ENCODE measurements at places on chromosomes 6 and 20.

DNA sequence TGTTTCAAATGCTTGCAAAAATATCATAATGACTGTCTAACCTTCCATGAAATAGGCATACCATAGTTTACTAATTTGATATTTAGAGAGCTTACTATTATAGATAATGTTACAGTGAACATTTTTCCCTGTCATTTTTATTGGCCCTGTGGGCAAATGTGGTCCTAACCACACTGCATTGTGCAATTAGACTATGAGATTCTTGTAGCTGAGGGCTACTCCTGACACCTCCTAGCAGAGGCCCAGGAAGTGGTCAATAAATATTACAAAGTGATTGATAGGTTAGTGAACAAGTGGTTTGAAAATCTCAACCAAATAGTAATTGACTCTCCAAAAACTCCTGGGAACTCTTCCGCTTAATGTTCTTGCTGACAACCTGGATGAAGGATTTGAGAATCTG lies 160.5 kb upstream of the KCNG1 start:
- no peak for DNase-seq

- DNase-seq = peak; percentile 40
Measured at GRCh38 chr6:137094411-137095008, 49.7 kb upstream of the IL20RA start.

GRCh38 chr6:137229075-137229759 lies 10.0 kb upstream of the IFNGR1 start:
- DNase-seq = no peak

DNA sequence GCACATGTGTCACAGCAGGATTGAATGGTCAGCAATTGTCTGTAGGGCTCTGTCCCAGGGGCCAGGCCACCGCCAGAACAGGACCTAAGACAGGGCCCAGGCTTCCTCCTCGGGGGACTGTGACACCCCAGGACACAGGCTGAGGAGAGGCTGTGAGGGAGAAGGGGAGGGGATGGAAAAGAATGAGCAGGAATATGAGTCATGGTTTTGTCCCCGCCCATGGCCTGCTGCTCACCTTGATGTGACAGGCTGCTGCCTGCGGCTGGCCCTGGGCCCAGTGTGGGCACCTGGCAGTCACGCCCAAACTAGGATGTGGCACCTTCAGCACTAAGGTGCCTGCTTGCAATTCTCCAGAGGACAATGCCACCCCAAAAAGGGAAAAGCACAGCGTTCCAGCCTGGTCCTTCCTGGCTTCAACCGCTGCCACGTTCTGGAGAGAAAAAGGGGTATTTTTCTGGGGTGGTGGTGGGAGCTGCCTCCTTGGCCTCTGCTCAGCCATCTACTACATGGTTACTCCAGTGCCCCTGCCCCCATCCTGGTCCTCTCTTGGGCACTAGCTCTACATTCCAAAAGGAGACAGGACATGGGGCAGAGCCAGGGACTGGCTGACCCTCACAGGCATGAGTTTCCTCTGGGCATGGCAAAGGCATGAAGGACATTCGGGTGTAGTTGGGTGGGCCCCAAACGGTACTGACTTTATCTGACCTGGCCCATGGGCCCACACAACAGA lies 93.4 kb downstream of the SLC22A23 start:
- DNase-seq = no peak

- DNase-seq = no peak
Measured at GRCh38 chr20:61801428-61801827, 264.3 kb downstream of the TAF4 start.

GRCh38 chr6:80789912-80790570 lies 683.6 kb downstream of the BCKDHB start:
- no peak for DNase-seq

DNA sequence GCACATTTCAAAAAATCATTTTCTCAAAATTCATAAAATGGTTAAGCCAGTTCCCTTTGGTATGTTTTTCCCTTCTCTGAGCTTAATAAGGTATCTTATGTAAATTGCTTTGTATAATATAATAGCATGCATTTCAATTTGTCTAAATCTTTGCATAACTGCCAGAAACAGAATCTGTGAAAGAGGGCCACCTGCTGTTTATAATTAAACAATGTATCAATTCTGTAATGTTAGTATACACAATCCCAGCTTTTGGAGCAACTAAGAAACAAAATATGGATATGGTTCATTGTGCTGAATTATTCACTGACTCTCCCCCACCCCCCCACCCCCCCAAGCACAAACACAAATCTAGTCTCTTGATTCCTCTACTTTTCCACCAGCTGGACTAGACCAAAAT lies 54.8 kb downstream of the GPX5 start:
- no peak for DNase-seq

DNA sequence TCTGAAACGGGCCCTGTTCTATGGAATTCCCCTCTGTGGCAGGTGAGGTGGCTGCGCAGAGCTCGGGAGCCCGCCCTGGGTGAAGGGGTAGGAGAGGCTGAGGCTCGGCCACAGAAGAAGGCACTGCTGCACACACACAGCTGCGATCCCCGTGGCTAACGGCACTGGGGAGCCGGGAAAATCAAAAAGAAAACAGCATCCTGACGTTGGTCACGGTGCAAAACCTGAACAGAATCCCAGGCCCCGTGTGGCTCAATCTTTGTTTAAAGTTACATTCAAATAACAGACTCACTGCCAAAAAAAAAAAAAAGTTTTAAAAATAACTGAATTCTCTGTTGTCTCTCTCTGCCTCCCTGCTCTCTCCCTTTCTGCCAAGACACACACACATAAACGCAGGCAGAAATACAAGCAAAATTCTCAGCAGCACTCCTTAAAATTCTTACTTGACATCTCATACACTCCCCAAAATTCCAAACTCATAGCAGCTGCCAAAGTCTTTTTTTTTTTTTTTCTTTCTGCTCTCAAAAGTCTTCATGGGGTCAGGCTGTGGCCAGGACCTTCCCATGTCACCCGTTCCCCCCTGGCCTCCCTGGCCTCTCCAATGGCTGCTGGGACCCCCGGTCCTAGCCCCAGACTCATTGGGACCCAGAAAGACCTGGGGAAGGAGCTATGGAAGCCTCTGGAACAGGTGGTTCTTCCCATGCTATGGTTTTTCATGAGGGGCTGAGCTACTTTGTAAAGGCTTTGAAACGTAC lies 248.8 kb downstream of the TTLL2 start:
- DNase-seq = no peak

- DNase-seq = no peak
Measured at GRCh38 chr6:157312757-157313156, 10.6 kb downstream of the TMEM242 start.

DNA sequence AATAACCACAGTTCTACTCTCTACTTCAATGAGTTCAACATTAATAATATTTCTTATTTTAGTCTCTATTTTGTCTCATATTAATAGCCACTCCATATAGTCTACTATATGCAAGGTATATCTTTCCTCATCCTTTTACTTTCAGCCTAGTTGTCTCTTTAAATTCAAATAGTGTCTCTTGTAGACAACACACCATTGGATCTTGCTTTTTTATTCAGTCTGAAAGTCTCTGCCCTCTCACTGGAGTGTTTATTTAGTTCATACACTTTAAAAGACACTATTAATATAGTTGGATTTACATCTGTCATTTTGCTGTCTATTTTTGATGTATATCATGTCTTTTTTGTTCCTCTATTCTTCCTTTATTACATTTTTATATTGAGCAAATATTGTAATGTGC lies 103.5 kb downstream of the RFPL4B start:
- DNase-seq = no peak

DNA sequence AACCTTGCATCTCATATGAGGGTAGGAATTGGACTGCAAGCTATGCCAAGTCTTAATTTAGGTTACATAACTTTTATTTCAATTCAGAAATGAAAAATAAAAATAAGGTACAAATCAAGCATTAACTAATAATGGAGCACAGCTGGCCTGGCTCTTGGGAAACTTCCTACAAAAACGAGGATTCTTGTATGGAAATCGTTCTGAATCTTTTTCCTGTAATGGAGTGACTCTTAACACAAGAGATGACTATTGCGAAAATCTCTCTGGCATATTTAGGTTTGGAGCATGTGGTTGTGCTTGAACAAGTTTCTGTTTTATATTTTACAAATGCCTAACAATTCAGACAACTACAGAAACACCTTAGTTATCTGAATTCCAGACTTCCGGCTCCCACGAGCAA lies 34.0 kb upstream of the PI16 start:
- no peak for DNase-seq

DNA sequence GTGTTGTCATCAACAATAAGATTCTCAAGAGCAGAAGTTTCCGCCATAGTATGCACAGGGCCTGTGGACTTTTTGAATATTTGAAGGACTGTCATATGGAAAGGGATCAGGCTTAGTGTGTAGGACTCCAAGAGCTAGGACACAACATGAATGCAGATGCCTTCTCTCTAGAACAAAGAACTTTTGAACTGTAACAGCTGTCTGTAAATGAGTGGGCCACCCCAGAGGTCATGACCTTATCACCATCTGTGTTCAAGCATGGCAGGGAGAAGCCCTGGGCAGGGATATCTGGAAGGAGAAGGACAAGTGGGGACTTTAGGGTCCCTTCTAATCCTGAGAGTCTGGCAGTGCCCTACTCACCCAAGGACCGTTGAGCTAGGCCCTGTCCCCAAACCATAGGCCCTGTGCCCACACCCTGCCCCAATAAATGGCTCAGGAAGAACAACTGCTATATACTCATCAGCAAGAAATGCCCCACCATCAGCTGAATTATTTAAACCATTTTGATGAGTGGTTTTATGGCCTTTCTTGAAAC lies 70.6 kb downstream of the MTHFD1L start:
- DNase-seq = no peak

DNA sequence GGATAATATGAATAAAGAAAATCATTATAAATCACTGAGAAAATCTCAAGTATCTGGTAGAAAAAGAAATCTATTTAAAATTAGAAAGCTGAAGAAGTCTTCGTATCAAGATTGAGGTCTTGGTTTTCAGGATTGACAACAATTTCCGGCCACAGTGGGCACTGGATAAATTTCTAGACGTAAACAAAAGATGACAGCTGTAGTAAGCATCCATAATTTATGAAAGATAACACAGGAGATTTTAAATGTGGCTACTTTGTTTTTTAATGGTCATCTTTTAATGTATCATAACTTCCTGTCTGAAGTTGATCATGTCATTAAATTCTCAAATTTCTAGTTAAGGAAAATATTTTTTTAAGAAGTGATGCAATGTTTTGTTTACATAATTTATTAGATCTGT lies 444.2 kb downstream of the HTR1B start:
- DNase-seq = no peak

- no peak for DNase-seq
Measured at GRCh38 chr6:49257549-49257948, 205.5 kb downstream of the MMUT start.

DNA sequence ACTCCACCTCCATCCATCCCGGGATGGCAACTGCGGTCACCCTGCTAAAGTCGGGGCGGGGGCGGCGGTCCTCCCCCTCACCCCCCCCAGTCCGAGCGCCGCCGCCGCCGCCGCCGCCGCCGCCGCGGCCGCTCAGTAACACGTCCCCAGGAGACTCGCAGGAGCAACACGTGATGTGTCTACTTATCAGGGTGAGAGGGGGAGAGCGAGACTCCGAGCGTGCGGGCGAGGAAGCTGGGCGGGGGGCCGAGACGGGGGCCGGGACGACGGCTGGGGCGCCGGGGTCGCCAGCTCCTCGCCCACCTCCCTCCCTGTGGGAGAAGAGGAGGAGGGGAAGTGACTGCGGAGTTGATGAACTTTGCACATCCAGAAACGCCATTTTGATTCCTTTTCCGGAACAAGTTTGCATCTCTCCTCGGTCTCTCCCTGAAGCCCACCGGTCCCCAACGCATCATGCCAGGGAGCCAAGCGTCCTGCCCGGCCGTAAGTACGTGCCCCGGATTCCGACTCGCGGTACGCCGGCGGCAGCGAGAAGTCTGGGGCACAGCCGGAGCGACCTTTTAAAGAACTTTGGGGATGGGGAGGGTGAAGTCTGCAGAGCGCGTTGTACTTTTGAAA lies at the start of gene RREB1:
TSS of gene RREB1 (plus strand) at position 384 of the 618 bp plus-strand sequence. CDS start 73,951 bp downstream, outside the sequence.
- peak; percentile 93 for DNase-seq

- no peak for DNase-seq
Measured at GRCh38 chr6:56458324-56458884, 184.3 kb downstream of the DST start.

GRCh38 chr6:43127877-43128276 lies 43.2 kb upstream of the SRF start:
- DNase-seq = no peak

- no peak for DNase-seq
Measured at GRCh38 chr20:23149623-23150279, 63.6 kb upstream of the CD93 start.

DNA sequence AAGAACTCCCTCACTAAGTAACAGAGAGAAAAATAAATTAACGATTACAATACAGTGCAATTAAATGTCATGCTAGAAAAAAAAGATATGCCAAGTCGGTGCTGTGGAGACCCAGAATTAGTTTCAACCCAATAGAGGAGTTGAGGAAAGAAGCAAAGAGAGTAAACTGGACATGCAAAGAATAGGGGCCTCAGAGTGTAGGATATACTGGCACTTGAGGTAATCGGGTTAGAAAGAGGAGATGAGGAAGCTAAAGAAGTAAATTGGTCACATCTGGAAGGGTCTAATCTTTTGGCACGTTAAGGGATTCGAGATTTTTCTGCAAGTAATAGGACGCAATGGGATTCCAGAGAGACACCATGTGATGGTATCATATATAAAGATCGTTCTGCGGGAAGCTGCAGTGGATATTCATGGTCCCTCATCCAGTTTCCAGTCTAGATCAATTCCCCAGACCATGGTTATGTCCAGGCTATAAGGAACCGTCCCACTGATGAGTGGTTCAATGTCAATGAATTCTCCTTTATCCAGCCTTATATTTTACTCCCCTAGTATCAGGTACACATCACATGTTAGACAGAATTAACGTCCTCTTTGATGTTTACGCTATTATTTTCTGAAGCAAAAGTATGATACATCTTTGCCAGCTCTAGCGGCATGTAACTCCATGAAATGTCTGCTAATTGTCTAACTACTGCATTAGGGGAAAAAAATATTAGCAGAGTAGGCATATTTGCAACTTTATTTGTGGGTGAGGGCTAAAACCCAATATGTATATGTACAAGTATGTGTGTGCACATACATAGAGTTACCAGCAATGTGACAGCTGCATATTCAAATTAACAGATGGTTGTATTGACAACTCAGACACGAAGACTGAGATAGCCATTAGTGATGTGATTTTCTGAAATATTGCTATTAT lies 1.1 kb upstream of the TBC1D32 start:
- DNase-seq = peak; percentile 7

DNA sequence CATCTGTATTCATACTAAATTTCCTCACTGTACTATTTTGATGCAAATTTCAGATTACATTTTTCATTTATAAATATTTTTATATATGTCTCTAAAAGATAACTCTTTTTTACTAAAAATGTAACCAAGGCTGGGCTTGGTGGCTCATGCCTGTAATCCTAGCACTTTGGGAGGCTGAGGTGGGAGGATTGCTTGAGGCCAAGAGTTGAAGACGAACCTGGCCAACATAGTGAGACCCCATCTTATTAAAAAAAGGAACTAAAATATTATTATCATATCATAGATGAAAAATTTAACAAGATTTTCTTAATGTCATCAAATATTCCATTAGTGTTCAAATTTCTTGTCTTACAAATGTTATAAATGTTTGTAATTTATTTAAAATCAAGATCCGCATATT lies 6.6 kb upstream of the DNPH1 start:
- no peak for DNase-seq

- no peak for DNase-seq
Measured at GRCh38 chr6:13614126-13614925, 809 bp upstream of the NOL7 start.
